ENCODE measurements at places on chromosomes 4 and X.

DNA sequence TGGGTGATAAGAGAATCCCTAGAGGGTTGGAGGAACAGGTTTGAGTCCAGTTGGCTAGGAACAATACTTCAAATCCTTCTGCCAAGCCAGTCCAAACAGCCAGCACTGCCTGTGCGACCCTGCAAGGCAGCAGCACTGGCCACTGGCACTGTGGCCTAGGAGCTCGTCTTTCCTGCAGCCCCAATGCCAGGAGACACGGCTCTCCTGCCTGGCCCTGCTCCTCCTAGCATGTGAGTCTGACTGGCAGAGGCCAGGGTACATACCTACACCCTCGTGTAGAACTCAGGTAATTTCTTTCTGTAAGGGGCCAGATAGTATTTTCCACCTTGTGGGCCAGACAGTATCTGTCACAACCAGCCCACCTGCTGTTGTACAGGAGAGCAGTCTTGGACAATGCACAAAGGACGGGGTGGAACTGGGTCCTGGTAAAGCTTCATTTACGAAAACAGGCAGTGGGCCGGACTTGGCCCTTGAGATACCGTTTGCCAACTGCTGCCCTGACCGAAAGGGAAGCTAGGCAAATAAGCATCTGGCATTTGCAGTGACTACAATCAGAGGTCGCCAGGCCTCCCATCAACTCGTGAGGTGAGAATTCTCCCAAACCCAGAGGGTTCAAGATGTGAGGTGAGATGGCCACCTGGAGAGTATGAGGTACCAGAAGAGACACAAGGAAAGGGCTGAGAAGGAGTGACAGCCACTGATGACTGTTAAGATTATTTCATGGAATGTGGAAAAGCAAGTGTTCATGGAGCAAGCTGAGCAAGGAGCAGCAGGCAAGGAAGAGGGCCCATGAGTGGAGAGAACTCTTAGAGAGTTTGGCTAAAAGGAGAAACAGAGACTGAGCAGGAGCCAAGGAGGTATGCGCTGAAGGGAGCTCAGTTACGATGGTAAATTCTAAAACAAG is 29.8 kb upstream of the IRAK1 start:
- DNase-seq, result no peak
- H3K4me3 ChIP-seq, result no peak overlapping the region
- peaks cover 15% of the 10 kb centered on the region for H3K4me1 ChIP-seq
- no peaks in the 10 kb centered on the region for H3K27me3 ChIP-seq
- peaks cover 15% of the 10 kb centered on the region for H3K36me3 ChIP-seq

DNA sequence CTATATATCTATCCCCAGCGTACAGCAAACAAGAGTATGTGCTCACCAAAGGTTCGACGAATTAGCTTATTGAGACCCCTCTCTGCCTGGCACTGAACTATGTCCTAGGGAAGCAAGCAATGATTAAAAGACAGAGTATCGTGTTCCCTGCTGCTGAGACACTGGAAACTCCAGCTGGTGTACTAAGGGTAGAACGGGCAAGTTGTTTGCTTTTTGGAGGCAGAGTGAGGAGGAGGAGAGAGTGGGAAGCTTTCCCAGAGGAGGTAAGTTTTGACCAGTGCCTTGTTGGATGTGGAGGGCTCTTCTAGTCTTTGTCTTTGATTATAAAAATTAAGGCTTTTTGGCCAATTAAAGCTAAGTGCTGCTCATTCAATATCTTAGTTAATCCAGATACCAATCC is 61.7 kb downstream of the PJA1 start:
- no peak for DNase-seq
- H3K36me3 ChIP-seq, result no peaks in the 10 kb centered on the region
- no peak overlapping the region for H3K4me3 ChIP-seq
- no peaks in the 10 kb centered on the region for H3K27me3 ChIP-seq
- no peak overlapping the region for H3K27ac ChIP-seq

DNA sequence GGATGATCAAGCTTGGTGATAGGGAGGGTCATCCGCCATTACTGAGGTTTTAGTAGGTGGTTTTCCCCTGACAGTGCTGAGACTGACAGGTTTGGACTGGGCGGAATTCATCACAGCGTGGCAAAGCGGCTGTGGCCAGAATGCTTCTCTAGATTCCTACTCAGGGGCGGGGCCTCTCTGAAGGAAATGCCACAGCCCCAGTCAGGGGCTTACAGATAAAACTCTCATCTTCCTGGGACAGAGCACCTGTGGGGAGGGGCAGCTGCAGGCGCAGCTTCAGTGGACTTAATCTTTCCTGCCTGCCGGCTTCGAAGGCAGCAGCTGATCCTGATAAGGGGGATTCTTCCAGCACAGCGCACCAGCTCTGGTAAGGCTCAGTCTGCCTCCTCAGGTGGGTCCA is 316.7 kb downstream of the RPA4 start:
- H3K27me3 ChIP-seq, result no peaks in the 10 kb centered on the region
- DNase-seq, result no peak
- H3K4me3 ChIP-seq, result no peak overlapping the region
- H3K27ac ChIP-seq, result no peak overlapping the region

- no peak overlapping the region for H3K4me3 ChIP-seq
- DNase-seq, result no peak
- H3K27me3 ChIP-seq, result no peaks in the 10 kb centered on the region
- no peak overlapping the region for H3K27ac ChIP-seq
These were observed 204.8 kb downstream of the LDB2 start for GRCh38 chr4:16693641-16694040.

DNA sequence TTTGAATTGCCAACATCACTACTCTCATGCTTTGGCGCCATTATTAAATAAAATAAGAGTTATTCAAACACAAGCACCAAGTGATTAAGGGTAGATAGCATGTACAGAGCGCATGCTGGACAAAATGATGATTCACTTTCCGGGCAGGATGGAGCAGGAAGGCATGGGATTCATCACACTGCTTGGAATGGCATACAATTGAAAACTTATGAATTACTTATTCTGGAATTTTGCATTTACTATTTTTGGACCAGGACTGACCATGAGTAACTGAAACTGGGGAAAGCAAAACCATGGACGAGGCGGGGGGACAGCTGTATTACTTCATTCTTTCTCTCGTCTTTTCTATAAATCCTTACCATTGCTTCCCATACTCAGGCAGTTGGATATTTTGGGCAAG is 28.5 kb upstream of the FGF5 start:
- DNase-seq, result no peak
- no peak overlapping the region for H3K27ac ChIP-seq
- no peaks in the 10 kb centered on the region for H3K36me3 ChIP-seq
- no peaks in the 10 kb centered on the region for H3K27me3 ChIP-seq
- H3K4me3 ChIP-seq, result no peak overlapping the region

Measured in CD8-positive, alpha-beta memory T cell (primary cell).